Tibial nerve (tissue), 4 donors: ENCODE measurements at places on chromosomes 6 and 20. TPM values are rescaled to one million over a fixed set of nuclear protein-coding genes. Genes with fewer than 3 reads are reported as not detected.

- DNase-seq: no peak
Measured at GRCh38 chr6:144729502-144729901, 444.4 kb downstream of the UTRN start.

DNA sequence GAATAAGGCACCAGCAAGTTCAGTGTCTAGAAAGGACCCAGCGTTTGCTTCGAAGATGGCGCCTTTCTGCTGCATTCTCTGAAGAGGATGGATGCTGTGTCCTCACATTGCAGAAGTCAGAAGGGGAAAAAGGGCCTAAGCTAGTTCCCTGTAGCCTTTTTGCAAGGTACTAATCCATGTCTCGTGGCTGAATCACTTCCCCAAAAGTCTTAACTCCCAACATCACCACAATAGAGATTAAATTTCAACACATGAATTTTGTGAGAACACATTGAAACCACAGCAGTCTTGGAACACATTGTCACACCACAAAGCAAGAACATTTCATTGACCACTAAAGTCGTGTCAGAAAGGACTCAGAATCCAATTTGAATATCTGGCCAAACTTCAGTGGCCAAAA lies 42.1 kb downstream of the KLHL31 start:
- peak; percentile 9 for DNase-seq

DNA sequence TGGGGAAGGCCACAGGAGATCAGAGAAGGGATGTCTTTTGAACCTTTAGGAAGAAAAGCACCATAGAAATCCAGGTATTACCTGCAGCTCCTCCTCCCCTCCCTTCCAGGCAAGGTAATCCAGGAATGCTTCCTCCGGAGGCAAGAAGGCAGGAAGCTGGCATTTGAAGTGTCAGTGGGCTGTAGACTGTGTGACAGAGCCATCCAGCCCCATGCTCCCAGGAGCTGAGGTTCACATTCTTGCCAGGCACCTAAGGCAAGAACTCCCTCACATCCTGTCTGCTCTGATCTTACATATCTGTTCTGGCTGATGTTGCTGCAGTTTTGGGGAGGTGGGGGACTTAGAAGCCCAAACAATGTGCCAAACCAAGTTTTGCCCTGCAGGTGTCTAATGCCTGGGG lies 27.8 kb upstream of the SCUBE3 start:
- DNase-seq: no peak

DNA sequence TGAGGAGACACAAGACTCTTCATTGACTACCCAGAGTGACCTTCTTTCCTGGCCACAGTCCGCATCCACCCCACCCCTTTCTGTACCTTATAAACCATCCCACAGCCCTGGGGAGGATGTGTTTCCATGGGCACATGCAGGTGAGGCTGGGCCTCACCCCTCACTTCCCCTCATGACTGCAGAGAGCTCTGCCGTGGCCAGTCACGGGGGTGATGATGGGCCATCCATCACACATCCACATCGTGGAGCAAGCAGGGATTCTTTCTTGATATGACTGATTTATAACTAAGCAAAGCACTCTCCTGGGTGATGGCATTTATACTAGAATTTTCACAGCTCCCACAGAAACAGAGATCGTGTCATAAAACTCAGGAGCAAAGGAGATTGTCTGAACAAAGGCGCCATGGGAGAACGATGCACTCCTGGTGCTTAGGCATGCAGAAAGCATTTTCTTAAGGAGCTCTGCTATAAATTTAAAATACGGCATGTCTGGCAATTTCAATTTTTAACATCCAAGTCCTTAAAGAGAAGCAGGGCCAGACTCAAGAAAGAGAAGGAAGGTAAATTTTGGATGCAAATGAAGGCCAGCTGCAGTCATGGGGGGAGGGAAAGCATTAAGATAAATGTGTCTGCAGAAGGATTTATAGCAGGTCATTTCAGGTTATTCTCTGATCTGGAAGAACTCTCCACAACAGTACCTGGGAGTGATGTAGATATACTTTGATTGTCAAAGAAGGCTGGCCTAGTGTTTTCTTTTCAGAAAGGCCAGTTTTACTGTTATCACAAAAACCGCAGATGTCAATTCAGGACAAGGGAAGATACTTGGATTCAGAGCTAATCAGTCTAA lies 777.0 kb downstream of the C6orf118 start:
- no peak for DNase-seq

DNA sequence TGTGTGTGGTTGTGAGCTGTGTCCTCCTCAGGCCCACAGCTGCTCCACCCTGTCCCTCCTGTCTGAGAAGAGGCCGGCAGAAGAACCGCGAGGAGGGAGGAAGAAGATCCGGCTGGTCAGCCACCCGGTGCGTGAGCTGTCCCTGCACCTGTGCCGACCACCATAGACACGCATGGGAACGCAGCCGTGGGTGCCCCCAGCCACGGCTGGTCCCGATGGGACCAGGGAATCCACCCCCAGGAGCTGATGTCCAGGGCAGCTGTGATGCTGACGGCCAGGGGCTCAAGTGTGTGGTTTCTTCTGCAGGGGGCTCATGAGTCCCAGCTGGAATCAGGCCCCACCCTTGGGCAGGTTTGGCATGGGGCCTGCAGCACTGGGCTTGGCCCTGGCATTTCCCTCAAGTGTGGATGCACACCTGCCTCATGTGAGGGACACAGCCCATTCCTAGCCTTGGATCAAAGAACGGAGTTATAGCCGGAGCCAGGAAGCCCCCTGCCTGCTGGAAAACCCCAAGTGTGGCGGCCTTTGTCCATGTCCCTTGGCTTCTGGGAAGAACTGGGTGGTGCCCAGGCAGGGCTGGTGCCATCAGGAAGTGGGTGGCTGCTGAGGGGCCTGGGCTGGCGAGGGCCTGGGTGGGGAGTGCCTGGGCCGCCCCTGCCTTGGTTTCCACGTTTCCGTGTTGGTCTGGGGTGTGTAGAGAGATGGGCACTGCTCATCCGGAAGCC lies 4.6 kb upstream of the TNFRSF6B start:
- DNase-seq: no peak

DNA sequence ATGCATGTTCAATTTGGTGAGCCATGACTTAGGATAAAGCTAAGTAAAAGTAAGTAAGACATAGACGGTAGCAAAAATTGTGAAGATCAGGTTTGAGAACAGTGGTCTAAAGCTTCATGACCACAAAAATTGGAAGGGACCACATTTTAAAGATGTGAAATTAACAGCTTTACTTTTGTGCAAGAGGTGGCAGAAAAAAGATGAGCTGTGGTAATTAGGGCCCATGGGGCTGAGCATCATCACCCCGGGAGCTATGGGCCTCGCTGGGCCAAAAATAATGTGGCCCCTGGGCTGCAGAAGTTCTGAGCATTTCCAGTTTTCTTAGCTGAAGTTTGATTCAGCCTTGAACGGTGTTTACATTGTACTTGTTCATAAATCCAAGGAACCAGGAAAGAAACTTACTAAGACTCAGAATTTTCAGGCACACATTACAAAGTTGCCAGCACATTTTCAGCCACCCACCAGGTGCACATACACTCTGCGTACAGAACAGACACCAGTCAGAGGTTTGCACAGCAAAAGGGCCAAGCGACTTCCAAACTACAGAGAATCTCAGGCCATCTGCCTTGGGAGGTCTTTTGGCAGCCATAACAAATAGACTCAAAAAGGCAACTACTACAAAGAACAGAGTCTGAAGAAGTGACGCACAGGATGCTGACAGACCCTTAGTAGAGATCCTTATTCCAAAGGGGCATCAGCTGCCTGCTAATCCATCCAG lies 57.7 kb downstream of the CSE1L start:
- DNase-seq: no peak

DNA sequence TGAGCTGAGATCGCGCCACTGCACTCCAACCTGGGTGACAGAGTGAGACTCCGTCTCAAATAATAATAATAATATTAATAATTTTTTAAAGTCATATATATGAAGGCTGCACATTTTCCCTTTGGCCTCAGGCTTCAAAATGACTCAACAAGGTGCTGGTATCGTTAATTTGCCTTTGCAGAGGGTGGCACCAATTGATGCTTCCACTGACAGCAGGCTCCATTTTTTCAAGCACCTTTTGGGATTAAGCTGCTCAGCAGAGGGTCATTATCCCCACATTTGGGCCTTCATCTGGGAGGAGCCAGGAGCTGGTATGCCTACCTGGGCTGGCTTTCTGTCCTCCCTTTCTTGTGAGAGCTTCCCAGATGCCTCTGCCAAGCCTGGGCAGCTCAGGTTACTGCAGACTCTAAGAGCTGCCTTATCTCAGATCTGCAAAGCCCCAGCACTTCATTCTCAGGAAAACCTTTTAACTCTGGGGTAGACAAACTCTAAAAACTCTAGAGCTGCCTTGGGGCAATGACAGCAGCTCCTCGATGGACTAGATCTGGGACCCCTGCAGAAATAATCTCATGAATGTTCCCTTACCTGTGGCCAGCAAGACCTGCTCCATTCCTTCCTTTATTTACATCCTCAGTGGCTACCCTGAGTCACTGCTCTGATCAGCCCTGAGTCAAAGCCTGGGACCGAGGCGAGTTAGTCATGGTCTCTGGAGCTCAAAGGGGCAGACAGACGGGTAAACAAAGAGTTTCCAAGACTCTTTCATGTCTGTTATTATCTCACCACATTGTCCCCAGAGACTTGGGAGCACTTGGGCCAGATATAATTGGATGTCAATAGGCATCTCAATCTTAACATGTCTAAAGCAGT lies 80.0 kb upstream of the EYA2 start:
- no peak for DNase-seq

- no peak for DNase-seq
Measured at GRCh38 chr6:26336355-26337198, 28.4 kb upstream of the BTN3A2 start.

DNA sequence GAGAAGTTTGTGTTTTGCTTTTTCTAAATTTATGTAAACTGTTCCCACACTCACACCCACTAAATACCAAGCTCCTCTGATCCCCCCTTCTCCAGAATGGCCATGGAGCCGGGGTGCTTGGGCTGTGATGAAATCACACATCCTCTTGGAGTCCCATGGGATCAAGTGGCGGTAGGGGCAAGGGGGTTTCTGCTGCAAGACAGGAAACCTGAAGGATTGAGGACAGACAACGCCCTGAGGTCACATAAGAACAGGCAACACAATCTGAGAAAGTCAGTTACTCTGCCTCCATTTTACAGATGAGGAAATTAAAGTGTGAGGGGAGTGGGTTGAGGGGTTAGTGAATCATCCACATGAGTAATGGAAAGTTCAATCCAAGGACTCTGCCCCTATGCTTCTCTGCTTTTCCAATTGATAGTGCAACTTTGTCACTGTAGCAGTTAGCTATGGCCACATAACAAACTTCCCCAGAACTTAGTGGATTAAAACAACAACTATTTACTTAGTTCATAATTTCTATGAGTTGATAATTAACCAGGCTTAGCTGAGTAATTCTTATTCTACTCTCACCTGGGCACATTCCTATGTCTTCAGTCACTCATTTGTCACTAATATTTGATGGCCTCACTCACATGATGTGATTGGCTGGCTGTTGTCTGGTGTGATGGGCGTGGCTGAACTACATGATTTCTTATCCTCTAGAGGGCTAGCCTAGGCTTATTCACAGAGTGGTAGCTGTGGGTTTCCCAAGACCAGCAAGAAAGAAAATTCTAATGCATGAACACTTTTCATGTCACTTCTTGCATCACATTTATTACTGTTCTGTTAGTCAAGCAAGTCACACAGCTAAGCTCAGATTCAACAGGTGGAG lies 311.1 kb upstream of the RNF24 start:
- no peak for DNase-seq

DNA sequence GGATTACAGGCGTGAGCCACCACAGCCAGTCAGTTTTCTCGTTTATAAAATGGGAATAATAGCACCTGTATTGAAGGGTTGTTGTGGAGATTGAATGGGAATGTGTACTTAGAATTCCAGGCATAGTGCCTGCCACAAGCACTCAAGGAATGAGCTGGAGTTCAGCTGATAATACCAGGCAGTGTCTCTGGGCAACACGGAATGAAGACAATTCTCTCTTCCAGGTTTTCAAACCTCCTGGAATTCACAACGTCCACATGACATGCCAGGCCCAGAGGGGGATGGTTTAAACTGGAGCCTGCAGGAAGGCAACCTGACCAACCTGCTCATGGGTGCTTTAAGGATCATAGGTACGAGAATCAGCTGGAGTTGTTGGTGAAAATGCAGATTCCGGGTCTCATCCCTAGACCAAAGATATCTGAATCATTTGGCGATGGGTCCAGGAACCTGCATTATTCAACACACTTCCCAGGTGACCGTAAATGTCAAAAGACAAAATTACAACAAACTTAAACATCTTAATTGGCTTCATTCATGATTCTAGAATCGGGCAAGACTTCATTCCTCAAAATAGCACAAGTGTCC lies 1.9 kb upstream of the PTPN1 start:
- no peak for DNase-seq

DNA sequence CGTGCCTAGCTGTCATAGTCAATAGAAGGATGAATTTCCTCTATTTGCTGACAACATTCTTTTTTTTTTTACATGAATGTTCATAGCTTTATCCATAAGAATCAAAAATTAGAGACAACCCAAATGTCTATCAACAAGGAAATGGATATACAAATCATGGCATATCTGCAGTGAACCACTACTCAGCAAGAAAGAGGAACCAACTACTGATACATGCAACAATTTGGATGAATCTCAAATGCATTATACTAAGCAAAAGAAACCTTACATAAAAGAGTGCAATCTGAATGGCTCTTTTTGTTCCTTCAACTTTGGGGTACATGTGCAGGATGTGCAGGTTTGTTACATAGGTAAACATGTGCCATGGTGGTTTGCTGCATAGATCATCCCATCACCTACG lies 17.7 kb upstream of the MCM9 start:
- DNase-seq: no peak

GRCh38 chr6:43532201-43532600 lies 15.3 kb downstream of the POLR1C start:
- DNase-seq: no peak

GRCh38 chr20:38152175-38152620 lies 12.9 kb downstream of the TGM2 start:
- no peak for DNase-seq

- DNase-seq: no peak
Measured at GRCh38 chr6:19554356-19555225, 282.6 kb upstream of the ID4 start.

DNA sequence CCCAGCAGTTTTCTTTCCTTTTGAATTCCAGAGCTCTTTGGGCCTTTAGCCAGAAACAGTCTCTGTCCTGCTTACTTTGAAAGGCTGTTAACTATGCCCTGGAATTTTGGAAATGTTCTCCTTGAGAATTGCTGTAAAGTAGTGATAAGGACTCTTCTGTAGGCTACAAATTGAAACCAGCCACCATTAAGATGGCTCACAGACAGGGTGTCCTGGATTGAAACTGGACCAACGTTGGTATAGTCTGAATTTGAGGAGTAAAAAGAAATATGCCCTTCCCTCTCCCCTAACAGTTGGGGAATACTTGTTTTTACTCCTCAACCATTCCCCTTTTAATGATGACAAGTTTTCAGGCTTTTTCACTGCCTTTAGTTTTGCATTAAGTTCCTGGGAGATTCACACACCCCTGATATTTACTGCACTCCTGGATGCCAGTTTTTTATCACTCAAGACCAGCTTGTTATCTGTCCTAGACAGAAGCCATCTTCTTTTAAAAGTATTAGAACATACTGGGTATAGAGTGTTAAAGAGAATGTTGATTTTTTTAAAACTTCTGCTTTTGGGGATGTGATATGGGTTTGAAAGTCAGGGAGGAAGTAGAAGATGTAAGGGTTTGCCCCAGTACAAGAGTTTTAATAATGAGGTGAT lies 21.9 kb downstream of the TOP1 start:
- no peak for DNase-seq

- DNase-seq: no peak
Measured at GRCh38 chr6:74356391-74356790, 660.4 kb downstream of the CD109 start.

The MAP3K4 gene
- total RNA-seq: 61.2 TPM

The MTFR2 gene
- total RNA-seq: 4.7 TPM

The SNPH gene
- total RNA-seq: 7.1 TPM

The E2F1 gene
- 1.4 TPM for total RNA-seq
